Prostate gland (tissue), 2 donors: ENCODE measurements at places on chromosomes 4 and X. TPM values are rescaled to one million over a fixed set of nuclear protein-coding genes. Genes with fewer than 3 reads are reported as not detected.

GPR50 gene
- total RNA-seq, result not detected

DNA sequence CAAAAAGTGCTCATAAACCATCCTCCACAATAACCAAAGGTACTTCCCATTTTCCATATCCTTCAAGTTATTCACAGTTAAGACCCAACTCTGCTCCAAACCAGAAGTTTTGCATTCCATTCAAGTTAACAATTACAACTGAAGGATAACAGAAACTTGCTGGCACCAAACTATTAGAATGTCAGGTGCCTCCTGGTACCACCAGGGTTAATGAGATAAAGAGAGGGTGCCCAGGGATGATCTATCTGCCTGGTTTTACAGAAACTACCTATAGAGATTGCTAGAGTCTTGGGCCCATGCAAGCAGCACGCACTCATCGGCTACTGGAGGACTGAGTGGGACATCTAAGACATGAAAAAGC lies 114.6 kb downstream of the RBM47 start:
- peak; percentile 20 for DNase-seq
- H3K36me3 ChIP-seq, result no peaks in the 10 kb centered on the region
- H3K4me1 ChIP-seq, result no peaks in the 10 kb centered on the region
- H3K27me3 ChIP-seq, result no peaks in the 10 kb centered on the region

- H3K4me1 ChIP-seq, result no peaks in the 10 kb centered on the region
- H3K27me3 ChIP-seq, result no peaks in the 10 kb centered on the region
- no peaks in the 10 kb centered on the region for H3K36me3 ChIP-seq
Measured at GRCh38 chrX:9310616-9311015, 154.2 kb upstream of the TBL1X start.

GRCh38 chrX:82775426-82775825 lies 732.7 kb upstream of the POU3F4 start:
- H3K36me3 ChIP-seq, result no peaks in the 10 kb centered on the region
- no peak overlapping the region for H3K27ac ChIP-seq
- no peak overlapping the region for H3K4me3 ChIP-seq
- H3K27me3 ChIP-seq, result no peaks in the 10 kb centered on the region

SGMS2 gene
- total RNA-seq, result 37.4 TPM
